CD4-positive, alpha-beta memory T cell (primary cell): ENCODE measurements at places on chromosomes 13 and 19. TPM values are rescaled to one million over a fixed set of nuclear protein-coding genes. Genes with fewer than 3 reads are reported as not detected.

DNA sequence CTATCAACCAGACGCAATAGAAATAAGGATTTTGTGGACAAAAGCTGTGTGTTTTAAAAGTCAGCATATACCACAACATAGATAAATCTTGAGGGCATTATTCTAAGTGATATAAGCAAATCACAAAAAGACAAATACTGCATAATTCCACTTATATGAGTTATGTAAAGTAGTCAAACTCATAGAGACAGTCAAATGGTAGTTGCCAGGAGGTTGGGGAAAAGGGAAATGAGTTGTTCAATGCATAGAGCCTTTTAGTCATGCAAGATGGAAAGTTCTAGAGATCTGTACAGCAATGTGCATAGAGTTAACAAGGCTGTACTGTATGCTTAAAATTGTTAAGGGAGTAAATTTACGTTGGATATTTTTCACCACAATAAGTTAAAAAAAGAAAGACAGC is 244.7 kb downstream of the DCT start:
- no peak for DNase-seq

DNA sequence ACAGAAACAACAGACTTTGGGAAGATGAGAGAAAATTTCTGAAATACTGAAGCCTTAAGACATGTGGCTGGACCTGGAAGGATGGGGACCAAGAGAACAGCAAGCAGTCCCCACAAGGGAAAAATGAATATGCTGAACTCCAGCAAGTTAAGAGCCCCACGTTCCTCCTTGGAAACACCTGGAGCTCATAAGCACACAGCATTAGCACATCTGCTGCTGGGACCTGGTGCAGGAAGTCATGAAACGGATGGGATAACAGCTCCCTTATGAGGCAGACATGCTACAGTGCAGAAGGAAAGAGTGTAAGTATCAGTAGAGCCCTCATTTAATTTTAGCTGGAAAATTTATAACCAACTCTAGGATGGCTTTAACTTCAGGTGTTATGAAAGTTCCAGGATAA is 67.3 kb downstream of the SLC15A1 start:
- DNase-seq, result no peak

DNA sequence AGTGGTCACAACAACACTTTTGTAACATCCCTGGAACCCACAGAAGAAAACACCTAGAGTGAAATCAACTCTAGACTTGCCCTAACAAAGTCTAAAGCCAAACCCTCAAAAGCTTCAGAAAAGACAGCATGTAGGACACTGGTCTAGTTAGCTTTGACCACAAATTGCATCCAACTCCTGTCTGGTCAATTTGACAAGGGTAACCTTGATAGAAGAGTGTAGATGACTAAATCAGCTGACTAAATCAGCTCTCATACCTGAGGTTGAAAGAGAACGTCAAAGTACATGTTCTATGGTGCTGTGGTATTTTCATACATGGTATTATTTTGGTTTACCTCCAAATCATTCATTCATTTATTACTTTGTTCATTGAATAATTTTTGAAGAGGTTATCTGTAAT is 272.8 kb downstream of the KLF5 start:
- DNase-seq, result no peak

DNA sequence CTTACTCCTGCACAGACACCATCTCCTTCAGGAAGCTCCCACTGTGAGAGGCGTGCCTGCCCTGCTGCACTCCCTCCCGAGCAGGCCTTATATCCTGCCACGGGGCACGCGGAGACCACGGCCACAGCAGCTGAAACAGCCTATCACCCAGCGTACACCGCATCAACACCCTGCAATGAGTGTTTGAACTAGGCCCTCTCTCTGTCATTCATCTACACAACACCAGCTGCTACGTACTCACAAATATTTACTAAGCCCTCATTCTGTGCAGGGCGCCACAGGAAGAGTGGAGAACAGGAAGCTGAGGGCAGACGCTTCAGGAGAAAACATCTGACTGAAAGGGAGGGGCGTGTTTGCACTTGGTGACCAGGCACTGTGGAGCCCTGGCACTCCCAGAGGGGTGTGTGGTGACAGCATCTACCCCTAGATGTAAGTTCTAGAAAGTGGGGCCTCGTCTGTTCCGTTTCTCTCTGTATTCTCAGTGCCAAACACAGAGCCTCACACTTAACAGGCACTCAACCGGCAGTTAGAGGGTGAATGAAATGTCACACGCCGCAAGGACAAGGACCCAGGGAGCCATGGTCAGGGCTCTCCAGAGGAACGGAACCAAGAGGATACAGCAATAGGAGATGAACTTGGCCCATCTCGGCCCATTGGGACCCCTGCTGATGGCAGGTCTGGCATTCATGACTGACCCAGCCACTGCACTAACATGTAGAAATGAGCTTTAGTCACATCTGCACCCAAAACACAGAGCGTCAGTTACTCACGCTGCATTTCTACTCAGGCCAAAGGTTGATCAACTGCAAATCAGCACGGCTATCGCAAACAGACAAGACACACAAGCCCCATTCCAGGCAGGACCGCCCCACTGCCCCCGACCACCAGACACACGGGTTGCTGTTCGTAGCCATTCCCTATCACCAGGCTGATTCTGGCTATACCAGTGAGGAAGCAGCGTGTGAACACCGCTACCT is 15.7 kb downstream of the RANBP3 start:
- DNase-seq, result peak; percentile 84

SERPINE3 gene
- not detected for total RNA-seq

GRCh38 chr13:26348966-26349365 is 95.0 kb downstream of the CDK8 start:
- DNase-seq, result no peak

DNA sequence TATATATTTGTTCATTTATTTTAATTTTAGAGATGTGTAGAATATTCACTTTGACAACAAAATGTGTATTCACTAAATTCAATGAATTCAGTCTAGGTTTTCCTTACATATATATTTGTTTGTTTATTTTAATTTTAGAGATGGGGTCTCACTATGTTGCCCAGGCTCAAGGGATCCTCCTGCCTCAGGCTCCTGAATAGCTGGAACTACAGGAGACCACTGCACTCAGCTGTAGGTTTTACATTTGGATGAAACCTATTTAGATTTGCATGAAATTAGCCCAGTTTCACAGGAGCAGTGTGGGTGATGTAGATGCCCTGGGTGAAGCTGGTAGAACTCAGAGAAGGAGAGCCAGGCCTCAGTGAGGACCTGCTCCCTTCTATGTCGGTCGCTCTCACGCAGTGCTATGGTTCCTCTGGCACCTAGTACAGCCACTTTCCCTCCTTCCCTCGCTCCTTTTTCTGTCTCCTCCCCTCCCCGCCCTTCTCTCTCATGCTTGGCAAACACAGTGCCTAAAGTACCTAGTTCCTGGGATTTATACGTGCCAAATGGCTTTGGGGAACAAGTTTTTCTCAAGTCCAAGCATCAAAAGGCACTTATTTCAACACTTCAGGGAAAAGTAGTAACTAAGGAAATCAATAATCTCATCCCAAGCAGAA is 14.7 kb upstream of the HMGB1 start:
- DNase-seq, result no peak

TEX29 gene
- 0.50 TPM for total RNA-seq

NUMBL gene
- 20.2 TPM for total RNA-seq

- no peak for DNase-seq
Measured at GRCh38 chr19:1680976-1681375, 28.6 kb upstream of the TCF3 start.
